Stimulated activated CD8-positive, alpha-beta memory T cell treated with anti-CD3 and anti-CD28 coated beads, Interleukin-12 subunit alpha, Interleukin-12 subunit beta, amount 100 ng/mL, for 4 hours (primary cell): ENCODE measurements at places on chromosomes 6 and 20.

- DNase-seq: no peak
These were observed 48.3 kb upstream of the SLC22A23 start for GRCh38 chr6:3504938-3505805.

GRCh38 chr6:1029141-1029540, 282.8 kb upstream of the FOXQ1 start:
- no peak for DNase-seq

GRCh38 chr6:170192905-170193304, 98.0 kb downstream of the DLL1 start:
- no peak for DNase-seq

DNA sequence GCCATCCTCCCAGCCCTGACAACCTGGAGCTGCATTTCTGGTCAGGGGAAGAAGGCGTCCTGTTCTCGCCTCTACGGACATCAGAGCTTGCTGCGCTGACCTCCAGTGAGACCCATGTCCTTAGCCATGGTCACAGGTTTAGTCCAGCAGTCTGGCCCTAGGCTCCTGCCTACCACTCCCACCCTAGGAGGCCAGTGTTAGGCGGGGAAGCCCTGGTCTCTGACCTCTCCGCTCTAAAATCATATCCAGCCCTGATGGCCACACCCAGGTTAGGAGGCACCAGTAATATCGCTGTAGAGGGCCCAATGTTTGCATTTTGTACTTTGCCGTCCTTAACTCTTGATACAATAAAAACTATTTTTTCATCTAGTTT, 1.2 kb upstream of the HTR1B start:
- no peak for DNase-seq

GRCh38 chr20:20528861-20529260, 161.0 kb downstream of the INSM1 start:
- DNase-seq: no peak

DNA sequence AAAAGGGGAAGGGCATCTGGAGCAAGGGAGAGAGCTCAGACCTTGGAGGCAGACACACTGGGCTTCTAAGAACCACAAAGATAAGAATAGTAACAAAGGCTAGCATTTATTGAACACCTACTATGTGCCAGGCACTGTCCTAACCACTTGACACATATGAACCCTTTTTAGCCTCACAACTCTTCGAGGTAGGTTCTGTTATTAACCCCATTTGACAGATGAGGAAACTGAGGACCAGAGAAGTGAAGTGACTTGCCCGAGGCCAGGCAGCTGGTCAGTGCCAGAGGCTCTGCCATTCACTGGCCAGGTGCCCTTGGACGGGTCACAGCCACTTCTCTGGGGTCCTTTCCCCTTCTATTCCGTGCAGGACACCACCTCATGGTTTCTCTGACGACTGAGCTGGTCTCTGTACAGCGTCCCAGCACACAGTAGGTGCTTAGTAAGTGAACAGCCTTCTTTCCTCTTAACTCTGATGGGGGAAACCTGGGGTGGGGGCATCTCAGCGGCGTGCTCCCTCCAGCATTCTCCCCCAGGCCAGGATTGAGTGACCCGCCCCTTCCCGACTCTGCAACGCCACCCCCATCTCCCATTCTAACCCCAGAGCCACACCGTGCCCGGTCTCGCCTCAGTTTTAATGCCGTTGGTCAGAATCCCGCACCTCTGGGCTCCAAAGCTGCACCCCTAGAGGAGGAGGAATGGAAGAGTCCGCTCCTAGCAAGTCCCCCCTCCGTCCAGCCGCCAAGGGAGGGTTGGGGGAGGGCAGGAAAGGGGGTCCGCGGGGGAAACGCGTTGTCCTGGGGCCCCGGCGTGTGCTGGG, 55.7 kb downstream of the CD40 start:
- DNase-seq: no peak

DNA sequence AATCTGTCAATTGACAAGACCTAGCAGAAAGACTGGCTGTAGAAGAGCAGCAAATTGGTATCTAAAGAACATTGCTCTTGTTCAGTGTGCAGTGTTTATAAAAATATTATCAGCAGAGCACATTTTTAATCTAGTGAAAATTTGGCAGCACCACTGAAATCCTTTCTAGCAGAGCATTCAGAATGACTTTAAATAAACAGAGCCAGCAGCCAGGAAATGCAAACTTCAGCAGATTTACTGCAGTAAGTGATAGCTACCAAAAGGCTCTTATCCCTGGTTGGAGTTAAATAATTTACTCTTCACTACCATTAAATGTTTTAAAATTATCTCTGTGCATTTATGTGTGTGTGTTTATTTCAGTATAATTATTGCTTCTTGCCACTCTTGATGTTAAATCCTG, 590.9 kb upstream of the CITED2 start:
- DNase-seq: no peak

DNA sequence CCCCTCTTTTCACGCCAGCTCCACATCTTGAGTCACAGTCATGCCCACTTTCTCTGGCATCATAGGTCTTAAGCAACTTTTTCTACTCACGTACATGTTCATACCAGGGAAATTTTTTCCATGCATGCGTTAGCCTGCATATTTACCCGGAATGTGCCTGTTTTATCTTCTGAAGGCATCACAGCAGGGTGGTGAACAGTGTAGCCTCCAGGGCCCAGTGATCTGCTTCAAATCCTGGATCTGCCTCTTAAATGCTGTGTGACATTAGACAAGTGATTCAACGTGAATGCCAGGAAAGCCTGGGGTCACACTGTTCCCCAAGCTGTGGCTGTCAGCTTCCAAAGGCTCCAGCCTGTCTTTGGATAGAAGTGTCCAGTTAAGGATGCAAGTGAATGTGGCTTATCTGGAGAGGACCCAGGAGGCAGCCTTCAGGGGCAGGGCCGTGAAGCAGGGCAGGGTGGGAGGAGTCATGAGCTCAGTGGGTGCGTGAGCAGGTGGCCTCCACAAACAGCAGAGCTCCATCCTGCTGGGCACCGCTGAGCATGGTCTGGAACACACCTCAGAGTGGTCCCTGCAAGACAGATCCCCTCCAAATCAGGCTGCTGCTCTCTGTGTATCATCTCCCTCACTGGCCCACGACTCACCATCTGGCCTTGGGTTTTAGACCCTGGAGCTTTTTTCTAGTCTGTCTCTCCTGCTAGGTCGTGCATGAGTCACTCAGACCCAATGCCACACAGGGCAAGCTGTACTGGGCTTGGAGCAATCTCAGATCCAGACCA, 30.4 kb upstream of the CD93 start:
- no peak for DNase-seq

DNA sequence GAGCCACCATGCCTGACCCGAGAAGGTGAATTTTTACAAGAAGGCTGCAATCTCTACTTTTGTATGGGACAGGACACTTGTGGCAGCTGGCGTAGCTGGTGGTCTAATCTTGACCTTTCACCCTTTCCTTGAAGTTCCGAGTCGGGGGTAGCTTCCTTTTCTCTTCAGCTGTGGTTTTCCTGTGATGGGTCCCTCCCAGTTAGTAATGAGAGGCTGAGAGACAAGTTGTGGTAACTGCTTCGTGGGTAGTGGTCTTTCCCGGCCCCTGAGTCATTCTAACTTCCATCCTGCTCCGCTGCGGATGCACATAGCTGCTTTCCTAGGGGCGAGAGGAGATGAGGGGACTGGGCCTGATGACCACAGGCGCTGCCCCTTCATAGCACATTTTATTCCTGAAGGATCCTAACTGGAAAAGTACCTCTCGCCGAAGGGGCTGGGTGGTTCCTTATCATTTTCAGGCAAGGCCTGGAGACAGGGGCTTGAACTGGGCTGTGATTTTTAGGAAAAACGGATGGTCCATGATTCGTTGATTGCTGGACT, 3.1 kb downstream of the SYNJ2 start:
- DNase-seq: no peak

- DNase-seq: no peak
These were observed 27.6 kb upstream of the MCUR1 start for GRCh38 chr6:13841936-13842335.

DNA sequence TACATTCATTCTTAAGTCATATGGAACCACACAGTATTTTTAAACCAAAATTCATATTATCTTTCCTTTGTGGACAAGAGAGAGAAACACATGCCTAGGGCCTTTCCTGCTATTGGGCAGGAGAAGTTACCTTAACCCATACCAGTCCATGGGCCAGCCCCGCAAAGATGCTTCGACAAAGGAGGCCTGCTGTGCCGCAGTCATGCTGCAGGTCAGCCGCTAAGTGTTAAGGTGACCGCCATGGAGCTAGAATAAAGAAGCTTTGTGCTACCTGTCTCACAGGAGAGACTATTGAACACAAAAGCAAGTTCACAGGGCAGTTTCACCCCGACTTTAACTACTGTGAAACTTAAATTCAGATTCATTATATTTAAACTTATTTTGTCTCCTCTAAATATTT, 62.3 kb upstream of the TMEM181 start:
- no peak for DNase-seq

GRCh38 chr6:51934098-51934497, 153.3 kb downstream of the PKHD1 start:
- DNase-seq: no peak

DNA sequence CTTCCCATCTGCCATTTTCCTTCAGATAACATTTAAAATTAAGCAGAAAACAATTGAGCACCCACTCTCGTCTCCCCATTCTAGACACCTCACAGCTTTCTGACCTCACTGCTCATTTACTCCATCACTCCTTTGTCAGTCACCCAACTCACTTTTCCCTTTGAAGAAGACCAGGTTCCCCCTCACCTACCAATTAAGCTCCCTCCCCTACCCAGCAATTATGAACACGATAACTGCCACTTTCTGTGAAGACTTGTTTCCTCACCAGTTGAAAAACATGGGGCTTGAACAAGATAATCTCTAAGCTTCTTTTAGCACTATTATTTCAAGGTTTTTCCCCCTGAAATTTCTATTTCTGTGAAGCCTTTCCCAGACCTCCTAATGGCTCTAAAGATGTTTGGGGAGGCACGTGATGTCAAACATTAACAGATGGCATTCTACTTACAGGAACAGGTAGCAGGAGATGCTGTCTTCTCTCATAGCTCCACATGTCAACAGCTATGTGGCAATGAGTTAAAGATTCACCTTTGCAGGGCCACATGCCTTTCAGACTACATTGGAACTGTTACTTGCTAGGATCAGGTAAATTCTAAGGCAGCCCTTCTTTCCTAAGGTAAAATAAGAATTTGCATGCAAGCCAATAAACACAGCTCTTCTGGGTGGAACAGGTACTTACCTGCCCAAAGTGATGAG, 24.8 kb upstream of the SLA2 start:
- no peak for DNase-seq

GRCh38 chr6:53202052-53202451, 53.4 kb upstream of the GCM1 start:
- DNase-seq: no peak

GRCh38 chr20:46631212-46631869, 19.9 kb downstream of the SLC13A3 start:
- no peak for DNase-seq

GRCh38 chr6:56242346-56242745, 5.0 kb downstream of the COL21A1 start:
- DNase-seq: no peak

DNA sequence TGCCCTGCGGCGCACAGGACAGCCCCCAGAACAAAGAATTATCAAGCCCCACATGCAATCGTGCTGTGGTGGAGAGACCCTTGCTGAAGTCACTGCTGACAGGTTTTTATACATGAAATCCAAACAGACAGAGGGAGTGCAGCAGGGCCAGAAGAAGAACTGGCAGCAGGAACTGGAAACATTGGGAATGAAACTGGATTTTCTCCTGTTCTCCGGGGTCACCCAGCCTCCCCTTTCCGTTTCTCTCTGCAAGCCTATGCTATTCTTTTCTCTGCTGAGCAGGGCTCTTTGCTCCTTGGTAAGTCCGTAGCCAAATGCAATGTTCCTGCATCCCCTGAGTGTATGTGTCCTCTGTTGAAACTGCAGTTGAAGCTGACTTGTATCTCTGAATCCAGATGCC, 63.5 kb upstream of the QKI start:
- no peak for DNase-seq

GRCh38 chr6:64890609-64891008, 816.4 kb downstream of the EYS start:
- DNase-seq: no peak

DNA sequence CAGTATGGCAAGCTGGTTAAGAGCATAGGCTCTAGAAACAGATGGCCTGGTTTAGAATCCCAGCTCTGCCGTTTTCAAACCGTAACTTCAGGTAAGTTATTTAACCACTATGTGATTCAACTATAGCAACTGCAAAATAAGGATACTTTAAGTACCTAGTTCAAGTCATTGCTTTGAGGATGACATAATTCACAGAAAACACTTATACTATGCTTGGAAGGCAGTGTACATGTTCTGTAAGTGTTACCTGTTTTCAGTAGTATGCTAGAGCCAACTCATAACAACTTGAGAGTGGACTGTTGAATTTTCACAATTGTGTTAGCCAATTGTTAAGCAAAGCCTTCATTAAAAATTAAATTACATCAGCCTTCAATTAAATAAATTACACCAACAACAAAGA, 134.8 kb upstream of the BEND6 start:
- no peak for DNase-seq

DNA sequence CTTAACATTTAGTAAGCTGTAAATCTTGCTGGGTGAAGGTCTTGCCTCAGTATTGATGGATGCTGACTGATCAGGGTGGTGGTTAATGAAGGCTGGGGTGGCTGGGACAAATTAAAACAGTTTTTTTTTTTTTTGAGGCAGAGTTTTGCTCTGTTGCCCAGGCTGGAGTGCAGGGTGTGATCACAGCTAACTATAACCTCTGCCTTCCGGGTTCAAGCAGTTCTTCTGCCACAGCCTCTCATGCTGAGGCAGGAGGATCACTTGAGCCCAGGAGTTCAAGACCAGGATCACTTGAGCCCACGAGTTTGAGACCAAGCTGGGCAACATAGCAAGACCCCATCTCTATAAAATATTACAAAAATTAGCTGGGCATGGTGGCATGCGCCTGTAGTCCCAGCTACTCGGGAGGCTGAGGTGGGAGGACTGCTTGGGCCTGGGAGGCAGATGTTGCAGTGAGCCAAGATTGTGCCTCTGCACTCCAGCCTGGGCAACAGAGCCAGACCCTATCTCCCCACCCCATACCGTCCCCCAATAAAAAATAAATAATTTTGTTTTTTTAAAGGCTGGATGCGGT, 67.2 kb downstream of the NCOA3 start:
- no peak for DNase-seq

GRCh38 chr6:117477988-117478852, 4.3 kb upstream of the DCBLD1 start:
- DNase-seq: no peak

DNA sequence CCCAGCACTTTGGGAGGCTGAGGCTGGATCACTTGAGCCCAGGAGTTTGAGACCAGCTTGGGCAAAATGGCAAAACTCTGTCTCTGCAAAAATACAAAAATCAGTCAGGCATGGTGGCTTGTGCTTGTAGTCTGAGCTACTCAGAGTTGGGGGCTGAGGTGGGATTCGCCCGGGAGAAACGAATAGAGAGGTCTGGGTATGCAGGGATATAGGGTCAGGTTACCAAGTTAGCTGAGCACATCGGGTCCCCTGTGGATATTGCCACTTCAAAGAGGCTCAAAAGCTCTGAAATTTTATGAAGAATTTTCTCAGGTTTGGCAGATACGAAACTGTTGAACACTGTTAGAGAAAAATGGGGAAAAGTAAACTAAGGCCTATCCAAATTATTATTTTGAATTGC, 120.9 kb upstream of the SGK1 start:
- no peak for DNase-seq

GRCh38 chr20:57605045-57605444, 15.2 kb downstream of the ZBP1 start:
- DNase-seq: no peak

GRCh38 chr6:168054765-168055560, 24.0 kb downstream of the FRMD1 start:
- DNase-seq: no peak

GRCh38 chr6:75794954-75795739, 46.1 kb downstream of the MYO6 start:
- no peak for DNase-seq
